ENCODE measurements at places on chromosomes 6 and 20. TPM values are rescaled to one million over a fixed set of nuclear protein-coding genes. Genes with fewer than 3 reads are reported as not detected.

Gene VSTM2L
- not detected for total RNA-seq

Gene HAO1
- total RNA-seq: not detected

Gene SMIM29
- 5.3 TPM for total RNA-seq

- no peak overlapping the region for H3K4me3 ChIP-seq
- H3K36me3 ChIP-seq: no peaks in the 10 kb centered on the region
- H3K27ac ChIP-seq: peak overlapping the region; percentile 85
- H3K4me1 ChIP-seq: peaks cover 47% of the 10 kb centered on the region
- peaks cover 7% of the 10 kb centered on the region for H3K27me3 ChIP-seq
- no peak for DNase-seq
These were observed 41.1 kb upstream of the SLCO4A1 start for GRCh38 chr20:62601172-62601571.

- DNase-seq: no peak
- no peaks in the 10 kb centered on the region for H3K27me3 ChIP-seq
- no peaks in the 10 kb centered on the region for H3K36me3 ChIP-seq
These were observed 833.0 kb downstream of the KIF16B start for GRCh38 chr20:15740046-15740775.

Gene MYH7B
- total RNA-seq: not detected

DNA sequence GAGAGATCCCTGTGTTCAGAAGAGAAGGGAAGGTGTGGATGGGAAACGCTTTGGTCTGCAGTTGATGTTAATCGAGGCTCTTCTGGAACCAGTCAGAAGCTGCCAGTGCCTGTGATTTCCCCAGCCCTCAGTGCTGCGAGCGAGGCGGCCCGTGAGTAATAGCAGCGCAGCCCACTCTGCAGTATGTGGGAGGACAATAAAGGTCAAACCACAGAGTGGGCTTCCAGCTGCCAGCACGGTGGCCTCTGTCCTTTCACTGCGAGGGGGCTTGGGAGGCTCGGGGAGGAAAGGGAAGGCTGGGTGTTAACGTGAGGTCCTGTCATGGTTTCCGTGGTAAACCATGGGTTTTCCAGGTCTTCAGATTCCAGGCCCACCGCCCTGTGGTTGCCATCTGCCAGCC is 32.3 kb upstream of the TAGAP start:
- no peak for DNase-seq
- no peak overlapping the region for H3K4me3 ChIP-seq
- H3K27me3 ChIP-seq: no peaks in the 10 kb centered on the region
- H3K27ac ChIP-seq: no peak overlapping the region

Gene SIRPB2
- 0.55 TPM for total RNA-seq

DNA sequence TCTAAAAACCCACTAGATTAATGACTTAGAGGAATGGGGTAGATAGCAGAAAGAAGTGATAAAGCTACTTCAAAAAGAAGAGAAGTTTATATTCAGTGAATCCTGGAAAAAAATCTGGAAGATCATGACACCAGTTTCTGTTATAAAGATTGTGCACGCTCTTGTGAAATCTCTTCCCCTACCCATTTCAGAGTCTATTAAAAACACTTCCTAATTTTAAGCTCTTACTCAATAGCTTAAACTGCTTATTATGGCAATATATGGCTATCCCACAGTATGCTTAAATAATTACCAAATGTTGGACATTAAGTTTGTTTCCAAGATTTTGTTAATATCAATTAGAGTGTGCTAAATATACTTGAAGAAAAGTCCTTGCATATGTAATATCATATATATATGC is 585.3 kb upstream of the MAN1A1 start:
- H3K27me3 ChIP-seq: no peaks in the 10 kb centered on the region
- no peaks in the 10 kb centered on the region for H3K36me3 ChIP-seq
- H3K4me1 ChIP-seq: no peaks in the 10 kb centered on the region
- H3K4me3 ChIP-seq: no peak overlapping the region
- no peak for DNase-seq

DNA sequence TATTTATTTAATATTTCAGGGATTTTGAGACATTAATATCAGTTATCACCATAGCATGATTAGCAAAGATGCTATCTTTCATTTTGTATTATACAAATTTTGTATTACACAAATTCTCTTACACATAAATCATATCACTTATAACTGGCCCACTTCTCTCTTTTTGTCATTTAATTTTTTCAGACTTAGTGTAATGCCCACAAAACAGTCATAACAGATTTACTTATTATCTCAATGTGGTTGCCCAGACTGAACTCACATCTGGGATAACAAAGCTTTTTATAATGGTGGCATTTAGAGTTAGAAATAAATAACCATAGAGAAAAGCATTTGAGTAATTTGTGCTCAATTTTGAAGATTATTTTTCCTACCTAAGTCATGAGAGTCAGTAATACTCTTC is 148.3 kb downstream of the TFAP2B start:
- no peak for DNase-seq
- no peaks in the 10 kb centered on the region for H3K27me3 ChIP-seq
- H3K4me3 ChIP-seq: no peak overlapping the region
- no peaks in the 10 kb centered on the region for H3K4me1 ChIP-seq

Gene TMC2
- not detected for total RNA-seq

Gene SLC16A10
- 4.9 TPM for total RNA-seq

DNA sequence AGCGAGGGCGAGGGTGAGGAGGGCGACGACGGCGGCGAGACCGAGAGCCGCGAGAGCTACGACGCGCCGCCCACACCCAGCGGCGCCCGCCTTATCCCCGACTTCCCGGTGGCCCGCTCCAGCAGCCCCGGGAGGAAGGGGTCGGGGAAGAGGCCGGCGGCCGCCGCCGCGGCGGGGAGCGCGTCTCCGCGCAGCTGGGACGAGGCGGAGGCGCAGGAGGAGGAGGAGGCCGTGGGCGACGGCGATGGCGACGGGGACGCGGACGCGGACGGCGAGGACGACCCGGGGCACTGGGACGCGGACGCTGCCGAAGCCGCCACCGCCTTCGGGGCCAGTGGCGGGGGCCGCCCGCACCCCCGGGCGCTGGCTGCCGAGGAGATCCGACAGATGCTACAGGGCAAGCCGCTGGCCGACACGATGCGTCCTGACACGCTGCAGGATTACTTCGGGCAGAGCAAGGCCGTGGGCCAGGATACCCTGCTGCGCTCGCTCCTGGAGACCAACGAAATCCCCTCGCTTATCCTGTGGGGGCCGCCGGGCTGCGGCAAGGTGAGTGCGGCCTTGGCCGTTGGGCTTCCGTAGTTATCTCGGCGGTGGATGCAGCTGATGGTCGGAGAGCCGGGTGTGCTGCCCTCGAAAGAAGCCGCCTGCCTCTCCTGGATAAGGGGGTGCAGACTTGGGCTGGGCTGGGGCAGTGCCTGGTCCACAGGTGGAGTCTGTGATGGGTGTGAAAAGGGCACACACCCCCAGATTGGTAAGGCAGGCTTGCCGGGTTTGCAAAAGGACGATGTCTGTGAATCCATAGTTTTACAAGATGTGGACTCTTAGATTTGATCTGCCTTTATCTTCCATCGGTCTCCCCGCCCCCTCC is 938 bp downstream of the WRNIP1 start:
- H3K27ac ChIP-seq: peak overlapping the region; percentile 92
- peaks cover 50% of the 10 kb centered on the region for H3K4me1 ChIP-seq
- no peaks in the 10 kb centered on the region for H3K27me3 ChIP-seq
- DNase-seq: peak; percentile 83
- peaks cover 7% of the 10 kb centered on the region for H3K36me3 ChIP-seq
- peak overlapping the region; percentile 91 for H3K4me3 ChIP-seq

- H3K4me1 ChIP-seq: no peaks in the 10 kb centered on the region
- H3K4me3 ChIP-seq: no peak overlapping the region
- no peak for DNase-seq
- no peaks in the 10 kb centered on the region for H3K27me3 ChIP-seq
These were observed 72.3 kb downstream of the LINC00237 start for GRCh38 chr20:21033817-21034216.

Gene SLC22A23
- 19.6 TPM for total RNA-seq

Gene NKAPL
- not detected for total RNA-seq

Gene BTN1A1
- total RNA-seq: not detected

DNA sequence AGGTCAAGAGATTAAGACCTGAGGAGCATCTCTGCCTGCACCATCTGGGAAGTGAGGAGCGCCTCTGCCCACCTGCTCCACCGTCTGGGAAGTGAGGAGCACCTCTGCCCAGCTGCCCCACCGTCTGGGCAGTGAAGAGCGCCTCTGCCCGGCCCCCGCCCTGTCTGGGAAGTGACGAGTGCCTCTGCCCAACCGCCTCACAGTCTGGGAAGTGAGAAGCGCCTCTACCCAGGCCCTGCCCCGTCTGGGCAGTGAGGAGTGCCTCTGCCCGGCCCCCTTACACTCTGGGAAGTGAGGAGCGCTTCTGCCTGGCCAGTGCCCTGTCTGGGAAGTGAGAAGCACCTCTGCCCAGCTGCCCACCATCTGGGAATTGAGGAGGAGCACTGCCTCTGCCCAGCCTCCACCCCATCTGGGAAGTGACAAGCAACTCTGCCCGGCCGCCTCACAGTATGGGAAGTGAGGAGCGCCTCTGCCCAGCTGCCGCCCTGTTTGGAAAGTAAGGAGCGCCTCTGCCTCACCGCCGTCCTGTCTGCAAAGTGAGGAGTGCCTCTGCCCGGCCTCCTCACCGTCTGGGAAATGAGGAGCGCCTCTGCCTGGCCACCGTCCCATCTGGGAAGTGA is 270.4 kb upstream of the NRSN1 start:
- H3K27me3 ChIP-seq: no peaks in the 10 kb centered on the region
- no peak overlapping the region for H3K27ac ChIP-seq
- no peak for DNase-seq

DNA sequence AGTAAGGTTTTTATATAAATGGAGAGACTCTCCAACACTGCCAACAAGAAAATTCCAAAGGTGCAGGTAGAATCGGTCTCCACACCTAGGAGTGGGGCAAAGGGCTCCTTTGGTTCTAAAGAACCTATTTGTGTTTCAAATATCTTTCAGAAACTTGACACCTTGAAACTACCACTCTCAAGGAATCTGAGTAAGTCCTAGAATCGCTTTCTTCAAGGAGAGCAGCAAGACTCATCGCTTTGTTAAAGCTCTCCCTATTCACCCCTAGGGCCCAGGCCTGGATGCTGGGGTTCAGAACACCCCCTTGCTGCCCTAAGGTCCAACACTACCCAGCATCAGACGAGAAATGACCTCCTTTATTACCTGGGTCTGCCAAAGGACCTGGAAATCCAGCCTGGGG is 2.0 kb downstream of the CLIC5 start:
- H3K4me1 ChIP-seq: peaks cover 23% of the 10 kb centered on the region
- peak overlapping the region; percentile 18 for H3K27ac ChIP-seq
- H3K4me3 ChIP-seq: no peak overlapping the region
- DNase-seq: no peak
- peaks cover 50% of the 10 kb centered on the region for H3K27me3 ChIP-seq
- H3K36me3 ChIP-seq: no peaks in the 10 kb centered on the region

GRCh38 chr6:156828280-156828703 is 51.1 kb downstream of the ARID1B start:
- peak overlapping the region; percentile 8 for H3K27ac ChIP-seq
- H3K4me1 ChIP-seq: peaks cover 77% of the 10 kb centered on the region
- no peaks in the 10 kb centered on the region for H3K27me3 ChIP-seq

DNA sequence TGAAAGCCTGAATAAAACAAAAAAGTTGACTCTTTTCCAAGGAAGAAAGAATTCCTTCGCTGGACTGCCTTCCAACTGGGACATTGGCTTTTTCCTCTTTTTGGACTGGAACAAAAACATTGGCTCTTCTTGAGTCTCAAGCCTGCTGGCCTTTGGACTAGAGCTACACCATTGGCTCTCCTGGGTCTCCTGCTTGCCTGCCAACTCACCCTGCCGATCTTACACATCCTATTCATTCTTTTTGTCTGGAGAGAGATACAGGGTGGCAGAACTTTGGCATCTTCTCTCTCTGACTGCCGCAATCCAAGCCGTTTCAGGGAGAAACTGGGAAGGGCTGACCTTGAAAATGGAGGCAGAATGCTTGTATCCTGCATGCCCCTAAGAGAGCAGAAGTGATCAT is 20.2 kb downstream of the DDO start:
- peaks cover 6% of the 10 kb centered on the region for H3K4me1 ChIP-seq
- H3K27me3 ChIP-seq: no peaks in the 10 kb centered on the region
- no peak overlapping the region for H3K4me3 ChIP-seq
- no peaks in the 10 kb centered on the region for H3K36me3 ChIP-seq

DNA sequence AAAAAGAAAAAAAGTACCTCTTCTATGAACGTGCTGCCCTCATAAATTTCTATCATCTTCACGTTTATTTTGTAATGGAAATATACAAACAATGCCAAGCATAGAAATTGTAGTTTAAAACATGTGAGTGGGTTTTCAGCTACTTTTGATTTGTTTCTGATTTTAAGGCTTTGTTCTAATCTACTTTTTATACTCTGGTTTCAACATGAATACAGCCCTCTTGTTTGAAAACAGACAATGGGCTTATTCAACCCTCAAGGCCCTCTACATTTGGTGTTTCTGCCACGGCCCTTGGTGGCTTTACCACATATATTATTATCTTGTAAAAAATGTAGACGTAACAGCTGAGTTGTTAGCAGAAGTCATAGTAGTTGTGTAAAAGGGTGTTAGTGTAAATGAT is 153.9 kb downstream of the SOX4 start:
- H3K4me3 ChIP-seq: no peak overlapping the region
- peaks cover 1% of the 10 kb centered on the region for H3K4me1 ChIP-seq
- no peaks in the 10 kb centered on the region for H3K36me3 ChIP-seq
- no peak overlapping the region for H3K27ac ChIP-seq
- H3K27me3 ChIP-seq: no peaks in the 10 kb centered on the region
- DNase-seq: no peak

- H3K27ac ChIP-seq: no peak overlapping the region
- DNase-seq: no peak
- H3K27me3 ChIP-seq: no peaks in the 10 kb centered on the region
- H3K4me3 ChIP-seq: no peak overlapping the region
- no peaks in the 10 kb centered on the region for H3K4me1 ChIP-seq
- H3K36me3 ChIP-seq: no peaks in the 10 kb centered on the region
These were observed 16.0 kb upstream of the FBXO30 start for GRCh38 chr6:145830612-145831011.

Gene BANF2
- not detected for total RNA-seq

DNA sequence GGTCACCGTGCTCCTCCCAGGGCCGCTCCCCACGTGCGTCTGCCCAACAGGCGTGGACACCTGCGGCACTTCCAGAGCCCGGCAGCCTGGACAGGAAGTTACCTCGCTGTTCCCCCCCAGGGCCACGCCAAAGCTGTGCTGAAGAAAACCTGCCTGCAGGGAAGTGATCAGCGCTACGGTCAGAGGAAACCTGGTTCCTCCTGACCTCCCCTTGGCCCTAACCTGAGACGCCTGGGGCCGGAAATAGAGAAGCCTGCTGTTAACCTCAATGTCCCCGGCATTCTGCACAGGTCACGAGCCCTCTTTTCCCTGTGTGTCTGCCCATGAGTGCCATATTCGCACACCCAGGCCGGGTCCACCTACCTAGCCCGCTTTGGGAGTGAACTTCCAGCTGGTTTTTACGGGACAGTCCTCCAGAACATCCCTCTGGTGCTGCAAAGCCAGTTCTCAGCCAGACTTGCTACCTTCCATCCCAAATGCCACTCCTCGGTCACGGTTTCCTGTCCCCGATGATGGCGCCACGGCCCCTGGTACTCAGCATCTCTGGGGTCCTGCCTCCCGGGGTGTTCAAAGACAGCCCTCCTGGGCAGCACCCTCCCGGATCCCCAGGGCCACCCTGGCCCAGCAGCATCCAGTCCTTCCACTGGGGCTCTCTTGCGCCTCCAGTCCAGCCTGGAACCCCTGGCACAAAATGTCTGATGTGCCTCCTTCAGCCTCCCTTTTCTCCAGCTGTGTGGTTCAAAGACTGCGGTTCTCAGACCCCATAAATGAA is 12.0 kb upstream of the IRF4 start:
- H3K4me1 ChIP-seq: no peaks in the 10 kb centered on the region
- no peak overlapping the region for H3K4me3 ChIP-seq
- H3K27me3 ChIP-seq: peaks cover 79% of the 10 kb centered on the region
- H3K36me3 ChIP-seq: no peaks in the 10 kb centered on the region
- H3K27ac ChIP-seq: no peak overlapping the region

- H3K36me3 ChIP-seq: no peaks in the 10 kb centered on the region
- no peaks in the 10 kb centered on the region for H3K27me3 ChIP-seq
- H3K4me3 ChIP-seq: no peak overlapping the region
- H3K4me1 ChIP-seq: no peaks in the 10 kb centered on the region
These were observed 226.2 kb upstream of the MAN1A1 start for GRCh38 chr6:119575721-119576120.
